ENCODE measurements at places on chromosomes 3 and 15.

- no peak for DNase-seq
These were observed 448.1 kb upstream of the WNT5A start for GRCh38 chr3:55935241-55935640.

- no peak for DNase-seq
These were observed 541.1 kb downstream of the MECOM start for GRCh38 chr3:169122416-169122815.

- no peak for DNase-seq
These were observed 4.2 kb downstream of the TRA2B start for GRCh38 chr3:185933374-185934173.

DNA sequence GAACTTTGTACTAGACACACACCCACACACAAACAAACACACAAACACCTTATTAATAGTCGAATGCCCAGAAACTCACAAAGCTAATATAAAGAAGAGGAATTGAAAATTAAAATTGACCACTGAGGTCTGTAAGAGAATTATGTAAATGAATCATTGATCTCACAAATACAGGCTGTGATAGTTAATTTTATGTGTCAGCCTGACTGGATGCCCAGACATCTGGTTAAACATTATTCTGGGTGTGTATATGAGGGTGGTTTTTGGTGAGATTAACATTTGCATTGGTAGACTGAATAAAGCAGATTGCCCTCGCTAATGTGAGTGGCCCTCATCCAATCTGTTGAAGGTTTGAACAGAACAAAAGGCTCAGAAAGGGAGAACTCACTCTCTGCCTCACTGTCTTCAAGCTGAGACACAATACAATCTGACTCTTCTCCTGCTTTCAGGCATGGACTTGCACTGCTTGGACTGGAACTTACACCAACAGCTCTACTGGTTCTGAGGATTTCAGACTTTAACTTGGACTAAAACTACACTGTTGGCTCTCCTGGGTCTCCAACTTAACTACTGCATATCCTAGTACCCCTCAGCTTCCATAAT, 199.4 kb upstream of the TTC14 start:
- no peak for DNase-seq

DNA sequence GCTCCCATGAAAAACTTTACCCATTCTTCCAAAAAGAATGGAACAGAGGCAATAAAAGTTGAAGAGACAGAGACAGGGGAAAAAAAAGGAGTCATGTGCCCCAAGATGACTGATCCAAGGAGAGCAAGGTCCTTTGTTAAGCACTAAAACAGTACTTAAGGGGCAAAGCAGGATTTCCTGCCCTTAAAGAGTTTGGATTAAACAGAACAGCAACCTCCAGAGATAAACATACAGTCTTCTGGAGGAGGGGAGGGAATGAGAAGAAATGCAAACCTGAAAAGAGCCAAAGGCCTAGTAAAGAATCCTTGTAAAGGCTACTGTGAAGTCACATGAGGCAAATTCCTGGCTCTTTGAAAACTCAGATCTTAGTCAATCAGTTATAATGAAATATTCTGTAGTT, 38.2 kb downstream of the SHQ1 start:
- DNase-seq = no peak

DNA sequence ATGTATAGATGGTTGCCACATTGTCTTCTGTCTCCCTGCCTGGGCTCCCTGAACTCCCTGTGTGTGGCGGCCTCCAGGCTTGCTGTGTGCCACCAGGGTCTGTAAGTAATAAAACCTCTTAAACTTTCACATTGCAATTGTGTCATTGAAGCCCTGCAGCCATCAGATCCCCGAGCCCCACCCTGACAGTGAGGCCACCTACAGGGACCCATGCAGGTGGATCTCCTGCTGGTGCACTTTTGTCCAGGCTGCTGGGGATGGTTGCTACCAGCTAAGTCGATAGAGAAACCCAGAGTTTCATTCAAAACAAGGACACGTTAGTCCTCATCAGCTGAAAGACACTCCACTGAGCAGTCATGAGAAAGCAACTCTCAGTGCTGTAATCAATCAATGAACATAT, 133.6 kb upstream of the PRICKLE2 start:
- DNase-seq = no peak

GRCh38 chr15:87947560-87947959, 309.0 kb downstream of the NTRK3 start:
- no peak for DNase-seq

DNA sequence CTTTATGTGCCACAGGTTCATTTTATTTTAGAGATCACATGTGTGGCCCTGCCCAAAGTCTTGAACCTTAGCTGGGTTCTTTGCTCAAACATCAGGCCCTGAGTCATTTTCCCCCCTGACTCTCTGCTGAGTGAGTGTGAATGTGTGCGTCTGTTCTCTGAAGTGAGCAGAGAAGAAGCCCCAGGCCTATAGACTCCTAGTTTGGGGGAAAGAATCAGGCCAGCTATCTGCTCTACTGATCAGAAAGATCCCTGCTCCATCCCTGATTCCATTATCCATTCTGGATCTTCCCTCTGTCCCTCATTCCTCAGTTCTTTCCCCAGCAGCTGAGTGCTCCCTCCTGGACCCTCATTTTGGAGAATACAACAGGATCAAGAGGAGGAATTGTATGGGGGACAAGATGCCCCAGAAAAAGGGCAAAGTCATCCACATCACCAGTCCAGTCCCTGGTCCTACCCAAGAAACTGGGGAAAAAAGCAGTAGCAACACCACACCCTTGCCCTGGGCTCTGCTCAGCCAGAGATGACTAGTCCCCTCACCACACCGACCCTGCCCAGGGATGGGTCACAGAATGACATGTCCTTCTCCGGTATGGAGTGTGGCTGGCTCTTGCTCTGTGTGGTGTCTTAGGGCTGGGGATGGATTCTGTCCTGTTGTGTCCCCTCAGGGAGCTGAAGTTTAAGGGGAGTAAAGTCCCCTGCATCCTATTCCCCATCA, 3.2 kb downstream of the DUOX1 start:
- DNase-seq = no peak

DNA sequence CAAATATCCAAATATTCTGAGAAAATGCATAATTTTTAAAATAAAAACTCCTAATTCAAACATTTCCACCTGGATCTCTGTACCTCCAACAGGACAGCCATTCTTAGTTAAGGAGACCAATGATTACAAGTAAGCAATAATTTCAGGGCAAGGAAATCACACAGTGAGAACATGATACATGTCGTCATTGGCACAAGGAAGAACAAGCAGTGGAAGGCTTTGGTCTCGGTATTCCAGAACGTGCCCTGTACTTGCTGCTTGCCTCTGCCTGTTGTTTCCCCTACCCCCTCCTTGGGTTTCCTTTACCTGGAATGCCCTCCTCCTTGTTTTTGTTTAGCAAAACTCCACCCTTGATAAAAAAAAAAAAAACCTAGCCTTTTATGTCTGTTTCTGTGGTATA, 72.8 kb downstream of the PPM1L start:
- no peak for DNase-seq

DNA sequence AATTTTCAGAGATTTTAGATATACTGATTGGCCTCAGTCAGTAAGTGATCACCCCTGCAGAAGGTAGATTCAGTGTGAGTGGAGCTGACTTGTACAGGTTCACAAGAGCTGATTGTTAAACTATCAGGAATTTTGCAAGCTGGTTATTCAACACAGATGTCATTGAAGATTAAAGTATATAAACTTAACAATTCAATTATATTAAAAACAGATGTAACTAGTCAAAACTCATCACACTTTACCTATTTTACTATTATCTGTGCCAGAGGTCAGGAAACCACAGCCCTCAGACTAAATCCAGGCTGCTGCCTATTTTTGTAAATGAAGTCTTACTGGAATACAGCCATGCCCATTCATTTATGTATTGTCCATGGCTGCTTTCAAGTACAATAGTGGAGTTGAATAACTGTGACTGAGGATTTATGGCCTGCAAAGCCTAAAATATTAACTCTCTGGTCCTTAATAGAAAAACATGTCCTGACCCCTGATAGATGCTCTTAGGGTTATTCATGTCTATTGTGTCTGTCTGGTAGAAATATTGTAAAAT, 429.3 kb upstream of the PDZRN3 start:
- DNase-seq = no peak

- no peak for DNase-seq
These were observed 17.2 kb upstream of the RBSN start for GRCh38 chr3:15116032-15116669.

DNA sequence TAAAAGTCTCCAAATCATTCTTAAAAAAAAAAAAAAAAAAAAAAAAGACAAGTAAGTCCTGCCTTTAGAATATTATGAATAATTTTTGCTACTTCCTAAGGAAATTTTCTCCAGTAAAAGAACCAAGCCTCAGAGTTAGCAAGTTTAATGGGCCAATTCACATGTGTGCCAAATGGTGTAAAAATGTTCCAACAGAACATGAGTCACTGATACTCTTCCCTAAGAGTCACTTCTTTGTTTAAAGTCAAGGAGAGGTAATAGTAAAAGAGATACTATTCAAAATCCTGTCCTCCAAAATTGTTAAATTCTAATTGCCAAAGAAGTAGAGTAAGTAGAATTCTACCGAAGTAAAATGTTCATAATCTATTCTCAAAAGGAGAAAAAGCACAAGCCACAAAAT, 17.7 kb upstream of the CPA3 start:
- DNase-seq = no peak

- no peak for DNase-seq
These were observed 128.1 kb upstream of the IL12A start for GRCh38 chr3:159860269-159861116.

DNA sequence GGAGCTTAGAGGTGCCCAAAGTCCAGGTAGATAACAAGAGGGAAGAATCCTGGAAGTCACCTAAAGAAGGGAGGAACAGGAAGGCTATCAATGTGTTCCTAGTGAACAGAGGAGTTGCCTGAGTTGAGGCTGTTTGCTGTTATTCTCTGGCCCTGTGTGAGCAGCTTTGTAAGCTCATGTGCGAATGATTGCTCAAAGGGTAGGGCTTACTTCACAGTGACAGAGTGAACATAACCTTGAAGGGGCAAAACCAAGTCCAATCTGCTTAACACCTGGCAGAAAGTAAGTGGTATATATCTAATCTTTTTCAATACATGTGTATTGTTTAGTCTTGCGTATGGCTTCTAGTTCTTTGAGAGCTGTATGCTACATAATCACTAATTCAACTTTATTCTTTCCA, 1153.6 kb downstream of the TUSC7 start:
- DNase-seq = no peak

DNA sequence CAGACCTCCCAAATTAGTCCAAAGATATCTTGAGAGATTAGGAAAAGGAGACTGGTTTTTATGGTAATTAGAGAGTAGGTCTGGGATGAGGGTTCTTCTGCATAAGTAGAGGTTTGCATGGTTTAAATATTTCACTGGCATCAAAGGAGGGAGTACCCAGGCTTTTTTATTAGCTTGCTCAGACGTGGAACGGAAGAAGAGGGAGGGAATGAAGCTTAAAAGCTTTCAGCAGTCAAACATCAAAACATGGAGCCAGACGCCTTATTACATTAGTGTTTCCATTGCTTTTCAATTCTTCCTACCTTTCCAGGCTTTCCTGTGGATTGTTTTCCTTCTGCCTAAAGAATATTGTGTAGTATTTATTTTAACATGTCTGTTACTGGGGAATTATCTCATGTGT, 342.1 kb upstream of the SOX2 start:
- no peak for DNase-seq

- DNase-seq = no peak
These were observed 213.2 kb upstream of the IL12A start for GRCh38 chr3:159775372-159775961.

GRCh38 chr3:152096280-152096906, 172.3 kb upstream of the MBNL1 start:
- DNase-seq = no peak

DNA sequence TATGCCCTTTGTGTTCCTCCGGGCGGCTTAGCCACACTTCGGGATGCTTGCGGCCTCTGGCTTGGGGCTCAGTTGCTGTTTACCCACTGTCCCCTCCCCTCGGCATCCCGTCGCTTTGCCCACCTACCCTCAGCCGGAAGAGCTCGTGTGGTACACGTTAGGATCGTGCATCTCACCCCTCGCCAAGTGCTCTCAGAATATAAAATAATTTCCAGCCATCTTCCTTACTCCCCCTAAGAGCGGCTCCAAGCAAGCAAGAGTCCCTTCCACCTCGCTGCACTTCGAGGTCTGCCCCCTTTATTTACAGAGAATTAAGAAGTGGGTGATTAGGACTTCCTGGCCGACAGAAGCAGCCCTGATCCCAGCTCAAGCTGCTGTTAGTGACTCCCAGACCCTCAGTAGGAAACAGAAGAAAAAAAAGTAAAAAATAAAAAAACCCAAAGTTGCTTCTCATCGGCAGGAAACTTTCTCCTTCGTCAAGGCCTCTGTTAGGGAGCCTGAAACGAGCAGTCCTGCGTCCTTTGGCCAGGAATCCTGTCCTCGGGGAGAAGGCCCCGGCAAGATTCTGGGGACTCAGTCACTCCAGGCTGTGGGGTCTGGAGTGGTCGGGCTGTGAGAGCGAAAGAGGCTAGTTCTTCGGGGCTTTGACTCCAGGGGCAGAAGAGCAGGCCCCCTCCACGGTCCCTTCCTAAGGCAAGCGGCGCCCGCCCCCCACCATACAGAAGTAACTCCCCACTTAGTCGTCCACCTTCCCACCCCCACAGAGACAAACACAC, 3.0 kb downstream of the MEIS2 start:
- no peak for DNase-seq

DNA sequence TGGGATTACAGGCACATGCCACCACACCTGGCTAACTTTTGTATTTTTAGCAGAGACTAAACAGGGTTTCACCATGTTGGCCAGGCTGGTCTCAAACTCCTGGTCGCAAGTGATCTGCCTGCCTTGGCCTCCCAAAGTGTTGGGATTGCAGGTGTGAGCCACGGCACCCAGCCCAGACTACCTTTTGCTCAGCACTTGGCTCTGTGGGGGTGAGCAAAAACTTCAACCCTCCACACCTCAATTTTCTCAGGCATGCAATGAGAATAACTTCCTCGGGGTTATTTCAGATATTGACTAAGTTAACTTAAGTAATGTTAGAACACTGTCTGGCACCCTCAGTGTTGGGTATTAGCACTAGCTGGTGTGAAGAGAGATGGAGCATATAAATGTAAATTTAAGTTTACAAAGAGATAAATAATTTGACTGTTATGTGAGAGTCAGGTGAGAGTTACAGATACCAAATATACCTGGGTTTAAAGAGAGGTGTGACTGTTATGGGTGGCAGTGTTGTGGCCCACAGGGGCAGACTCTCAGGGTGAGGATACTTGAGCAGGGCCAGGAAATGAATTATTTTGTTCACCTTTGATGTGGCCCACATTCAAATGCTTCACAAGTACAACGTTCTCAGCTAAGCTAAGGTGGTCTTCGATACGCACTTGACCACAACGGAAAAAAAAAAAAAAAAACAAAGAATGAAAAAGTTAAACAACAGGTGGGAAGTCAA, 29.0 kb downstream of the CPOX start:
- no peak for DNase-seq

GRCh38 chr15:96070636-96071035, 259.9 kb upstream of the NR2F2 start:
- no peak for DNase-seq
